ENCODE measurements at places on chromosomes 2 and 18.
A peak's percentile ranks its signal among the peaks of the same experiment; 100 is the strongest.

- DNase-seq, result no peak
Measured at GRCh38 chr2:122096761-122097160, 341.3 kb downstream of the TSN start.

GRCh38 chr2:235390108-235390815, 103.6 kb upstream of the AGAP1 start:
- DNase-seq, result peak; percentile 11

- DNase-seq, result no peak
Measured at GRCh38 chr18:35729991-35730668, 148.6 kb downstream of the GALNT1 start.

DNA sequence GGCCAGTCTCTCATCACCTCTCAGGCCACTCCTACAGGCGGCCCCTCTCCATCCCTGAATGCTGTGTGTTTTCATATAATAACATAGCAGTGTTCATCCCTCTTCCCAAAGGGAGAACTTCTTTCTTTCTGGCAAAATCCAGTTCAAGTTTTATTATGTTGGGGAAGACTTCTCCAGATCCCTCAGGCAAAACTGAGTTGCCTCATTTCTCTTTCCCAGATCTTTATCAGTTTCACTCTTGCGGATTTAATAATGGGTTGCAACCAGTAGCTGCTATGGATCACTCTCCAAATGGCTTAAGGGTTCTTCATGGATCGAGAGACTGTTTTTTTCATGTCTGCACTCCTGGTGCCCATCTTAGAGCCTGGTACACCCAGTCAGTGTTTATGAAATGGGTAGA, 129.9 kb downstream of the FHOD3 start:
- no peak for DNase-seq

DNA sequence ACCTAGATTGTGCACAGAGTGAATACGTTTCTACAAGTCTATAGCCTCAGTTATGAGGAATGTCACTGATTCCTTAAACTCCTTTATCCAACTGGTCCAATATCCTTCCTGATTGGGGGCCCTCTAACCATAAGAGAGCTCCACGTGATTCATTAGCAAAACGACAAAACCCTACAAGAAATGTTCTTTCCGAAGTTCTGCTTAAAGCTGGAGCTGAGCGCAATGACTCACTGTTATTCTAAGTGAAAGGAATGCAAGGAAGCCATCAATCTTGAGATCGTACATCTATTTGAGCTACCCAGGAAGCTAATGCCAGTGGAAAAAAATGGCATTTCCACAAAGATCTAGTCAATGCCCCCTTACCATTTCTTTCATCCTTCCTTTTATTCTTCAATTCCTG, 354.9 kb upstream of the CDH20 start:
- no peak for DNase-seq
